ENCODE measurements at places on chromosomes 3 and 15.

- peak; percentile 60 for DNase-seq
Observed at GRCh38 chr15:99343881-99344551, 92.7 kb downstream of the LRRC28 start.

- no peak for DNase-seq
Observed at GRCh38 chr3:16802389-16802788, 82.4 kb upstream of the PLCL2 start.

GRCh38 chr15:62737551-62737950, 305.0 kb upstream of the TPM1 start:
- no peak for DNase-seq

DNA sequence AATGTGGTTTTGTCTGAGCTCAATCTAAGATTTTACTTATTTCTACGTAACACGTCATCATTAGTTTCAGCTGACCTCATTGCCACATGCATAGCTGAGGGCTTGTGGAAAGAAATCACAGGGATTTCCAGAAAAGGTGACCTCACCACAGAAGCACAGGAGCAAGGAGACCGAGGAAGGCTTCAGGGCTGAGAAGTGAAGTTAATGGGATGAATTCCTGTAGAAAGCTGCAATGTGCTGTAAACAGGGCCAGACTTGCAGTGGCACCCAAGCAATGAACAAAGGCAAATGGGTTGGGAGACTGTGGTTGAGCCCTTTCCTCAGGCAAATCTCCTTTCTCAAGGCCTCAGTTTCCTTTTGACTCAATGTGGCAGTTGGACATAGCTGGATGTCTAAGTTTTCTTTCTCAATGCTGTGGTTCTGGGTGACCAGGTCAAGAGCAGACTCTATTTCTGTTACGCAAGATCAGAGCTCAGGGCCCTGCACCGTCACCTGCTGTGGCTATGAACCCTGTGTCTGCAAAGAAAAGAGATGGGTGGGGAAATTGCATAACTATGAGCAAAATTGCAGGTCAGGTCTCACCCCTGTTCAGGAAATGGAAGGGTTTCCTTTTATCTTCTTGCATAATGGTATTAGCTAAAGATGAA, 252.2 kb upstream of the TBL1XR1 start:
- DNase-seq, result no peak

DNA sequence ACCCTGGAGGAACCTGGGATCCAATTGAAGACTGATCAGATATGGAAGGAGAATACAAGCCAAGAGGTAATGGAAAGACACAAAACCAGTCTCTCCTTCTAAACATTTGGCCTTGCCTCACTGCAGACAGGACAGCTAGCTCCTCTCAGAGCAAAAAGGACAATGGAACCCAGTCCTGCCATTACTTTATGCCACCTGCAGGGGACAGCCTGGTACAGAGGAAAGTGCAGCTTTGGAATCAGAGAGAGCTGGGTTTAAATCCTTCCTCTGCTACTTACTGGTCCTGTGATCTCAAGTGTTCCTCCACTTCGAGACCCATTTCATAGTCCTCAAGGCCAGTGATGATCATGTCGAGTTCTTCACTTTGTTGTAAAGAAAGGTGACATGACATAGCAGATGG, 159.4 kb upstream of the SMAD3 start:
- no peak for DNase-seq

DNA sequence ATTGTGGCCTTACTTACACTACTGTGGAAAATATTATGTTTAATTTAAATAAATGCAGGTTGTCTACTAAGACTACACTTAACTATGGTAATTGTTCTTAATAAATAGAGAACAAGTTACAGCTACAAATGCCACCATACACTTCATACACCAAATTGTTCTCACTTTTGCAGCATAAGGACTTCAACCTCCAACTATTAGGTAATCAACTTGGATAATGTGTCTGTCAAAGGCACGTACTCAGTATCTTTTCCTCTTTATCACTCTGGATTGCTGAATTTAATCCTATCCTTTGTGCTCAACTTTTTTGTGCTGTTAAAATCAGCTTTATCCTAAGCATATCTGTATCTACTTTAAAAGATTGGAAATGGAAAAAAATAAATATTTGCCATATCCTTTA, 41.6 kb upstream of the TMEM87A start:
- no peak for DNase-seq

GRCh38 chr3:20136231-20136630, 49.8 kb downstream of the SGO1 start:
- no peak for DNase-seq

DNA sequence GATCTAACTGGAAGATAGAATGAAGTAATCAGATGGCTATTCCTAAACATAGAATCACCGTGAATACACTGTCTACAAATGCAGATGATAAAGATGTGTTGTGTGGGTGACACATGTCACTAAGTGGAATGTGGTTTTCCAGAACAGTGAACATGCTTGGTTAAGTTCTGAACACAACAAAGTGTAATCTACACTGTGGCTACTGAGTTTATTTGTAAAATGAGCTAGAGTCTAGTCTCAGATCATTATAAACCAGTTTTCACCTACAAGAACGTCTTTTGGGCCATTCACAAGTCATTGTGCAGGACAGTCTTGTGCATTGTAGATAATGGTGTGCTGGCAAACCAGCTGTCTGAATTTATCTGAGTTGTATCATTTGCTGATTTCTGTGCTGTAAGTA, 35.3 kb downstream of the OXNAD1 start:
- no peak for DNase-seq

DNA sequence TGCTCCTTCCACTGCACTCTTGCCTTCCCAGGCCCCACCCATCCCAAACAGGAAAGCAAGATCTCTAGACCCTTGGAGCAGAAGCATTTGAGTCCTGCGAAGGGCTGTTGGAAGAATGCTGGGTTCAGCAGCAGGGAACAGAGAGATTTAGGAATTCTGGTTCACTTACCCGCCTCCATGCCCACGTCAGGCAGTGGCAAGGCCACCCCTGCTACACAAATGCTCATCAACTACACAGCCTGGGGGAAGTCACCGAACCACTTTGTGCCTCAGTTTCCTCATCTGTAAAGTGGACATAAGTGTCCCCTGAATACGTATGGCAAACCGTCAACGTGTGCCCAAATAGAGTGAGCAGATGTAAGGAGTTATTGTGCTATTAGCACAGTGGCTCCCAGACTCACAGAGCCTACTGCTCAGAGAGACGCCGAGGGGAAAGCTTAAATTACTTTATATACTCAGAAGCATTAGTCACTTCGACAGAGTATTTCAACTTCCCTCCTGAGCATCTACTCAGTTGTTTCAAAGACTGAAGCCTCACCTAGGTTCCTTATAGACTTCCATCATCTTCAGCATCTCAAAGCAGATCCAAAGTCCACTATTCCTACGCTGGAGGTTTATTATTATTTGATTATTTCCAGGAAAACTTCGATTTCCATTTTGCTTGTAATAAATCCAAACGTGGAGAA, 905 bp downstream of the HOMER2 start:
- DNase-seq, result no peak
